ENCODE measurements at places on chromosomes 3 and 15. TPM values are rescaled to one million over a fixed set of nuclear protein-coding genes. Genes with fewer than 3 reads are reported as not detected.

CTXN2 gene
- not detected for total RNA-seq

RUBCN gene
- 5.6 TPM for total RNA-seq

CHRNB4 gene
- not detected for total RNA-seq

KCNMB2 gene
- total RNA-seq = not detected

WDR49 gene
- under 0.01 TPM for total RNA-seq

TGM4 gene
- total RNA-seq = not detected
